HT1080 (cell line): ENCODE measurements at places on chromosomes 1 and 21. TPM values are rescaled to one million over a fixed set of nuclear protein-coding genes. Genes with fewer than 3 reads are reported as not detected.
A peak's percentile ranks its signal among the peaks of the same experiment; 100 is the strongest.

DNA sequence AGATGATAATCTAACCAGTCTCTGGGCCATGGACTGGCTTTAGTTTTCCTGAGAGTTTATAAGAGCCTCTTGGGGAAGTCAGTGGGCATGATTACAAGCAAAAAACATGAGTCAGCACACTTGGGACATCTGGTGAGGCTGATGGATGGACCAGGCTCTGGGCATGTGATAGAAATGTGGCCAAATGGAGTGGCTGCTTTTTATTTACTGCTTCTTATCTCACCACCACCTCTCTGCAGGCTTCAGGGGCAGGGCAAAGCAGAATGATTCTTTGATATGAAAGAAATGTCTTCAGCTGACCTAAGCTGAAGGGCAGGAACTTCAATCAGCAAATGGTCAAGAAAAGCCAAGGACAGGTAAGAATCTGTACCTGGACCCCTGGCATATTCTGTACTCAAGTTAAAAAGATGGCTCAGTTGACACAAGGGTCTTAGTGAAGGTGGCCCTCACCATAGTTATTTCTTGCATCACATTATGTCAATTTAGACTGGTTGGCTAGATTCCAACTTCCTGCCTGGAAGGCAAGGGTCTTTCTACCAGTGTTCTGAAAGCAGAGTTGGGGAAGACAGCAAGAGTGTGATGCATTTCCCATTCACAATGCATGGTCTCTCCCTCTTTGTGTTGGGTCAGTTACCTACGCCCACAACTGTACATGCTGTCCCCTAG is 162.8 kb downstream of the FASLG start:
- DNase-seq = peak; percentile 40

DNA sequence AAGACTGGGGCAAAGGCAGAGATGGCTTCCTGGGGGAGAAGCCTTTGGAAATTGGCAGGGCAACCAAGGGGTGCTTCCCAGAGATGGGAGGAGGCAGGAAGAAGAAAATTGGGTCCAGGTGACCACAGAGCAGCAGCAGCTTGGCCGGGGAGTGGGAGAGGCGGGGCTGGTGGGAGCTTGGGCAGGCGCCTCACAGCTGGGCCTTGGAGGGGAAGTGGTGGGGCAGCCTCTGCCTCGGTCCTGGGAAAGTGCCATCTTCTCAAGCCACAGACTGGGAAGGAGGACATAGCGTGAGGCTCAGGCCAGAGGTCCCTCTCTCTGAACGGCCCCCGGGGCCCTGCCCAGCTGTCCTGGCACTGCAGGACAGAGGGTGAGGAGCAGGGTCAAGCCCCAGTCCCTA is 24.0 kb upstream of the WASF2 start:
- no peak for DNase-seq

The EXO1 gene
- 48.0 and 50.1 TPM in 2 replicates for total RNA-seq

DNA sequence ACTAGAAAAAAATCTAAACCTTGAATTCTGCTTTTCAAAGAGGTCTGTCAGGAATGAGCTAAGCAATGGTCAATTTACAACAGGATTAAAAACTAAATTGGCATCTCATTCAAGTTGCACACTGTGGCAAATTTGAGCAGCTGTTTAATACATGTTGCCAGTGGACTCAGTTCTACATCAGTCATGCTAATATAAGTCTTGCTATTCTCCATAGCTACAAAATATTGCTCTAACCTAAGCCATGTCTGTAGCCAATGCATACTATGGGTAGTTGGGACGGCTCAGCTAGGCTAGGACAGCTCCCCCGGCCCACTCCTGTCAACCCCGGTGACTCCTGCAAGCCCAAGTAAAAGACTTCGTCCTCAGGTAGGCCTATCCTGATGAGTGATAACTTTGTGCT is 10.9 kb upstream of the VAV3 start:
- no peak for DNase-seq

DNA sequence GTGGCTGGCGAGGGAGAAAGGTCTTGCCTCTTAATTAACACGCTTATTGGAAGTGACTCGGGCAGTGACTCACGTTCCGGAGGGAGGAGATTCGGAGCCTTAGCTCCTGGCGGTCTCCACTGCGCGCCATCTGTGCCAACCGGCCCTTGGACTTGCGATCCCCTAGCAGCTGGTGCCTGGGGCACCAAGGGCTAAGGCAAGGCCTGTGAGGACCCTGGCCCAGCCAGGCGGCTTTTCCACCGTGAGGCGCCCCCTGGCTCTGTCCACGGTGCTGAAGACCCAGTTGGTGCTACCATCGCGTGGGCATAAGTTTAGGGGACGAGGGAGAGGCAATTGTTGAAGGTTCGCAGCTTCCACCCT is 1.3 kb upstream of the SYT6 start:
- DNase-seq = peak; percentile 8

GRCh38 chr1:5951846-5952410 is 40.3 kb downstream of the NPHP4 start:
- DNase-seq = no peak

DNA sequence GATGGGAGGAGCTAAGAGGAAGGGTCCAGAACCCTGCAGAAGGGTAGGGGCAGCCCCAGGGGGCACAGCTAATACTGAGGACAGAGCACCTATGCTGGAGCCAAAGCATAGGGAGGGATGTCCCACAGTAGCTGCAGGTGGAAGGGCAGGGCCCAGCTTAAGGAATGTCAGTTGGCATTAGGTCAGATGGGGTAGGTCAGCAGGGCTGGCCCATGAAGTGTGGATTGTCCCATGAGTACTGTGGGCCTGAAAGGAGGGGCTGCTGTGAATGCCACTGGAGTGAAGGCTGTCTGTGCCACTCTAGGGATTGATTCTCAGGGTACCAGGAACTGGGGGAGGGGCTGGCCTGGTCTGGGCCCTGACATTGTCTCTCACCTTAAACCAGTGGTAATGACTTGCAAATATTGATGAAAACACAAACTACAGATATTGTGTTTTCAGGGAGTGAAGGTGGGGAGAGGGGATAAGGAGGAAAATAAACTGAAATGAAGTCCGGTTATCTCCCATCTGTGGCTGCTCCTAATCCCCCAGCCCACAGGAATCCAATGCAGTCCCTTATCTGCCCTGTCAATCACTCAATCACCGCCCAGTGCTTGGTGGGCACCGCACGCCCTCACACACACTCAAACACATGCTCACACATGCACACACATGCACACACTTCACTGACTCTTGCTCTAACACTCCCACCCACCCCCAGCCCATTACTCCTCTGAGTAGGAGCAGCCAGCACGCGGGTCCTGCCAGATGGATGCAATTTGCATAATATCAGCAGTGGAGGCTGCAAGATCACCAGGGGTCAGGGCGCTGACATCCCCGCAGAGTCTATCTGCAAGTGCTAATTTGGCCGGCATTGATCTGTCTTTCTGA is 27.8 kb downstream of the DMAP1 start:
- DNase-seq = no peak

DNA sequence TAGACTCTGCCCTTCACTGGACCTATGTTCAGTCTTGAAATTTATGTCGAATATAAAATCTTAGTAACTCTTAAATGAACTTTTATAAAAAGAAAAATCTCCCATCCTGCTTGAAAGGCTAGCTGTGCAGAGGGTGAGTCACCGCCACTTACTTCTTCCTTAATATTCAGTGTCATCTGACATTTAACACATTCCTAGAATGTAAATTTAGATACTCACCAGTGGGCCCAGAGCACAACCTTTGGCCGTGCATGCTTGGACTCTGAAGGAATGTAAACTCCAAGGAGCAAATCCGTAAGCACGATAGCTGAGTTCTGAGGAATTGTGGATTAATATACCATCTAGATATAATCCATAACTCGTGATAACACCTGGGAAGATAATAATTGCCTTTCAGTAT is 403.3 kb downstream of the KCTD3 start:
- DNase-seq = peak; percentile 5

DNA sequence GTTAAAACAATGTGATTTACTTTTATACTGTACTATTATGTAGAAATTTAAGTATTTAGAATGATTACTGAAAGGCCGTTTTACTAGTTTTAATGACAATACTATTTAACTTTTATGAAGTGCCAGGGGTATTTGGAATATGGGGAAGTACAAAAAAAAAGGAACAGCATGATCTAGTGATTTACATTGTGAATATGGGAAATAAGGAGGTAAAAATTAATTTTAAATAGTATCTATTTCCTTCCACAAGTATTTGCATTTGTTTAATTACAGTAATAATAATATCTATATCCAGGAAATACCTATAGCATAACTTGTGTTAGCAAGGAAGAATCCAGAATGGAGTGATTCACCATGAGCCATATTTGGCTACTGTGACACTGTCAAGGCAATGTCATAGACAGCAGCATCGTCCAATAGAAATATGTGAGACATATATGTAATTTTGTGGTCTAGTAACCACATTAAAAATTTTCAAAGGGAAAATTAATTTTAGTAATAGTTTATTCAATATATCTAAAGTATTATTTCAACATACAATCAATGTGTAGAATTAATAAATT is 22.0 kb downstream of the CNST start:
- DNase-seq = peak; percentile 36

DNA sequence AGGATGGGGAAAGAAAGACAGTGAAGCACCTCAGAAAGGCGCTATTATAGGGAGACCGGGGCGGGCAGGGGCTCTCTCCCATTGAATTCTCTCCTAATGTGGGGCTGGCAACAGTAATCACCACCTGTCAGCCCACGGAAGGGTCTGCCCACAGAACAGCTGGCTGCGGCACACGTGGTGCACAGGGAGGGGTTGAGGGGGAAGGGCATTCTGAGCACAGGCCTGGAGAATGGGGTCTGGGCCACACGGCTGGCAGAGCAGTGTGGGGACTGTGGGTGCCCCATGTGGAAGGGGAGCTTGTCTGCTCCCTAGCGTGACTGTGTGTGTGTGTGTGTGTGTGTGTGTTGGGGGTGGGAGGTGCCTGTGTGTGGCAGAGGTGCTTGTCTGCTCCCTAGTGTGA is 4.1 kb downstream of the OLFML3 start:
- DNase-seq = no peak

GRCh38 chr1:18508084-18508483 is 27.4 kb downstream of the KLHDC7A start:
- no peak for DNase-seq

The CHIT1 gene
- not detected in 2 replicates for total RNA-seq

DNA sequence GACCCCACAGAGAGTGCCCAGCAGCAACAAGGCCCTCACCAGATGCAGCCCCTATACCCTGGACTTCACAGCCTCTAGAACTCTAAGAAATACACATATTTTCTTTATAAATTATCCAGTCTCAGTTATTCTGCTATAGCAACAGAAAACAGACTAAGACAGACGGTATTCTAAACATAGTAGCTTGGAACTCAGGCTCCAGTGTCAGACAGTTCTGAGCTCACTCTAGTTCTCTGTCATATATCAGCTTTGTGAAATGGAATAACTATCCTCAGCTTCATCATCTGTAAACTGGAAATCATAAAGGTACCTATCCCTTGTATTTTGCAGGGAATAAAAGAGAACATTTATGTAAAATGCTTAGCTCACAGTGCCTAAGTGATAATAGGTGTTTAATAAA is 127.4 kb downstream of the GLUL start:
- DNase-seq = no peak

DNA sequence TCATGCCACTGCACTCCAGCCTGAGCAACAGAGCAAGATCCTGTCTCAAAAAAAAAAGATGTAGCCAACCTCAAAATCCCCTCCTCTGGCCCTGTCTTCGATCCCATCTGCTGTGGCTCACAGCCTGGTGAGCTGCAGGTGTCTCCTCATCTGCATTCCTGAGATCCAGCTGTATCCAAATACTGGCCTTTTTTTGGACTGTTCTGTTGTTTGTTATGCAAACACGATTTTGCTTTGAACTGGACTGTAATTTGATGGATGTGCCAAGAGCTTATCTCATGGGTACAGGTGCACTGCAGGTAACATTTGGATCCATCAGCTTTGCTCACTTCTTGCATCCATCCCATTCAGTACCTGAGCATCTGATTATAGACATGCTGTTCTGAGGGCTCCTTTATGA is 14.1 kb upstream of the FAM43B start:
- no peak for DNase-seq

DNA sequence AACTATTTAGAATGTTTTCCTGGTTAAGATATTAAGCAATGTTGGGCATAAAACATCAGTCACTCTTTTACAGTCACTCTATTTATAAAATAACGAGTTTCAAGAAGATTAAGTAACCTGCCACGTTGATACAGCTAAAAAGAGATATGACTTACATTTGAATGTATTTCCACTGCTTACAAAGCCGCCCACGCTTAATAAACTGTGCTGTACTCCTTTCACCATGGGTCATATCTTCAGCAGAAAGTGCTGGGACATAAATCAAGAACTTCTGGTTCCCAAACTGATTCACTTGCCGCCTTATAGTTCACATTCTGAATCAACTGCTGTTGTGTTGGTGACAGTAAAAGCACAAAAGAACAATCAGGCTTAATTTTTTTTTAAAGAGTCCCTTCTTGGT is 666.7 kb downstream of the NCAM2 start:
- DNase-seq = no peak

- DNase-seq = no peak
Observed at GRCh38 chr1:2949966-2950925, 71.0 kb upstream of the ACTRT2 start.

DNA sequence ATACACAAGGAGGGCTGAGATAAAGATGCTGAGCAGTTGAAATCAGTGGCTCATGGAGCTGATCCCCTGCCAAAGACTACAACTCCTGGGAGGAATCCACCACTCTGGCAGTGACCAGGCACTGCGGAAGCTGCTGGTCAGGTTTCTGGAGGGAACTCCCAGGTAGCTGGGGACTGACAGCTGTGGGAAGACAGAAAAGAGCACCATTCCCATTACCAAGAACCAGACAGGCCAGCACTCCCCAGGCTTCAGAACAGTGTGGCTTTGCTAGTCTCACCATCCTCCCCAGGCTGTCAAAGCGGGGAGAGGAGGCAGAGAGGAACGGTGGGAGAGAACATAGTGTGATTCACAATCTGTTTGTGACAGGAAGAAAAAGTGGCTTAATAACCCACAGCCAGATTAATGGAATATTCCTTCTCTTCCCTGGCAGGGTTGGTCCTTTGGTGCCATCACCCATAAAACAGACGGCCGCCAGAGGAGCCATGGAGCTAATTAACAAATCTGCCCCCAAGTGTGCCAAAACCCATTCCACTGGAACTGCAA is 92.1 kb downstream of the MAB21L3 start:
- peak; percentile 4 for DNase-seq

DNA sequence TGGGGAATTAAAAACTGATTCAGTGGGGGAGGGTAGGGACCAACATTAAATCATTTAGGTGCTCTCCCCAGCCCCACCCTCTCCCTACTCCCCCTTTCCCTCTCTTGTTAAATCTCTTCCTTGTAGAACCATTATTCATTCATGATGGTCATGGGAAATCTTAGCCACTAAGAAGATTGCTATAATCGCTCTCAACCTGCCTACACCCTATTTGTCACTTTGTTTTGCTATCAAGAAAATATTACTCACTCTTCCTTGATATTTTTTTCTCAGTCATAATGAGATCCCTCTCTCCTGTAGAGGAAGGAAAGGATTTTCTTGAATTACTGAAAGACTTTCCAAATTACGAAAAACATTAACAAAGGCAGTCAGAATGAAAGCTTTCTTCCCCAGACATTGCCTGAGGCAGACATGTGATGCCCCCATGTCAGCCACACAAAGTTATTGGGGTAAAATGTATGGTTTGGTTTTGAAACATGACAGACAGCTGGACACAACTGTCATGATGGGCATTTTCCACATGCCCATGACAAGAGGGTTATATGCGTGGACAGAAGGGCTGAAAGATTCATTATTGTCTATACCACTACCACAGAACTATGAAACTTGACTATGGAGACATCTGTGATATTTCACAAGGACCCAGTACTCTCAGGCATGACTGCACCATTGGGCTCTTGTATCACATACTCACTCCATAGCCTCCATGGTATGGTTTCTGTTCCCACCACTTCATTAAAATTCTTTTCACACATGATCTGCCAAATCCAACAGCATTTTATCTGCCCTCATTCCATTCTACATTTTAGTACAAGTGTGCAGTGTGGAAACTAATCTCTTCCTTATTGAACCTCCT is 420.1 kb downstream of the DISC1 start:
- DNase-seq = no peak

The PALMD gene
- total RNA-seq = 0.23 and 0.63 TPM in 2 replicates
